ENCODE measurements at places on chromosomes 2 and 18.
A peak's percentile ranks its signal among the peaks of the same experiment; 100 is the strongest.

- DNase-seq, result peak; percentile 34
Observed at GRCh38 chr18:74896390-74896991, 298.8 kb downstream of the ZNF407 start.

- no peak for DNase-seq
Observed at GRCh38 chr2:168560817-168561499, 104.9 kb downstream of the CERS6 start.

GRCh38 chr18:2716394-2717326 lies 61.1 kb downstream of the SMCHD1 start:
- no peak for DNase-seq

DNA sequence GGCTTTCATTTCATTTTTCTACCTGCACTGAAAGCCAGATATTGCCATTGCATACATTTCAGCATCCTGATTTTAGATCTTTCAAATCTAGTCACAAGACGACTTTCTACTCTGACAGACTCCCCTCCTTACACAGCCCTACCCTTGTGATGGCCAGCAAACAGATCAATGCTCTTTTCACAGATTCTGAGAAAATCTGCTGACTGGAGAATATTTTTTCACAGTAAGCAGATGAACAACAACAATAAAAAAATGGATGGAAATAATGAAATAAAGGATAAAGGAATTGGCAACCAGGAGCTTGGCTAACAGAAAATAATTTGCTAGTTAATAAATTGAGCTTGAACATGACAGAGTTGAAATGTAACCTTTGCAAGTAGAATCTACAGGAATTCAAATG lies 527.2 kb downstream of the IRS1 start:
- no peak for DNase-seq

DNA sequence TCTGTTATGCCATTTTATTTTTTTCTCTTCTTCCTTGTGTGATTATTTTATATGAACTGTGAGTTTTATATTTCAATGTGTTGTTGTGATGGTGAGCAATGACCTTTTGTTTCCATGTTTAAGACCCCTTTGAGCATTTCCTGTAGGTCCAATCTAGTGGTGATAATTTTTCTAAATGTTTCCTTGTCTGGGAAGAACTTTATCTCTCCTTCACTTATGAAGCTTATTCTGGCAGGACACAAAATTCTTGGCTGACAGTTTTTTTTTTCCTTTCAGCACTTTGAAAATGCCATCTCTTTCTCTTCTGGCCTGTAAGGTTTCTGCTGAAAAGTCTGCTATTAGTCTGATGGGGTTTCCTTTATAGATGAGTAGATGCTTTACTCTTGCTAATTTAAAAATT lies 53.2 kb downstream of the G6PC2 start:
- DNase-seq, result no peak

GRCh38 chr2:567865-568638 lies 109.2 kb downstream of the TMEM18 start:
- DNase-seq, result peak; percentile 46

GRCh38 chr2:182868054-182868796 lies 1.8 kb upstream of the FRZB start:
- no peak for DNase-seq

DNA sequence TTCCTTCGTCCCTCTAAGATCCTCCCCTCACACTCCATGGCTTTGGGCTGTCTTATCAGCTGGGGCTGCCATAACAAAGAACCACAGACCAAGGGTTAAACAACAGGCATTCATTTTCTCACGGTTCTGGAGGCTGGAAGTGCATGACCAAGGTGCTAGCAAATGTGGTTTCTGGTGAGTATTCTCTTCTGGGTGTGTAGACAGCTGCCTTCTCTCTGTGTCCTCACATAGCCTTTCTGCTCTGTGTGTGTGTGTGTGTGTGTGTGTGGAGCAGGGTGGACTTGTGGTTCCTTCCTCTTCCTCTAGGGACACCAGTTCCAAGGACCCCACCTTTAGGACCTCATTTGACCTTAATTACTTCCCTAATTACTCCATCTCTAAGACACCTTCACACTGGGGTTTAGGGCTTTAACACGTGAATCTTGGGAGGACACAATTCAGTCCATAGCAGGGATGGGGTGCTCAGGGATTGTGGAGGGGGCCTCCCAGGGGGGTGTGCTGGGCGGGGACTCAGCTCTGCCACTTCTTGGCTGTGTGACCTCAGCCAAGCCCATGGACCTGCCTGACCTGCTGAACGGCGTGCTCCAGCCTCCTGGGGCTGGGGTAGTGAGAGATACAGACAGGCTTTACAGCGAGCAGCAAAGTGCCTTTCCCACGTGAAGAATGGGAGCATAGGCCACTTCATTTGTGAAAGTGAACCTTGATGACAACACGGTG lies 38.0 kb downstream of the ACKR3 start:
- no peak for DNase-seq

- DNase-seq, result no peak
Observed at GRCh38 chr2:68099260-68099659, 36.5 kb upstream of the C1D start.

GRCh38 chr2:23350041-23350791 lies 34.8 kb upstream of the KLHL29 start:
- DNase-seq, result peak; percentile 16

GRCh38 chr2:239008004-239008403 lies 160.1 kb downstream of the TWIST2 start:
- DNase-seq, result no peak

DNA sequence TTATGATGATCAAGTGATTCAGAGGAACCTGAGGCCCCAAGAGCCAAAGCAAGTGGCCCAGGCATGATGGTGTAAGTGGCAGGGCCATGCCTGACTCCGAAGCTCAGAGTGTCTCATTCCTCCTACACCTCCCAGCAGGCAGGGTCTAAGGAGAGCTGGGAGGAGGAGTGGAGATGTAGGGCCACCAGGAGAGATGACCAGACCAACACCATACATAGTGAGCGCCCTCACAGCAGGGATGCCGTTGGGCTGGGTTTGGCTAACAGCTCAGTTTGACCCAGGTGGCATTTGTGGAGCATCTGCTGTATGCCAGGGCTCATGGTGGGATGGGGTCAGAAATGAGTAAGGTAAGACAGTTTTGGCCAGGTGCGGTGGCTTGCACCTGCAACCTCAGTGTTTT lies 80.7 kb downstream of the MARCO start:
- DNase-seq, result no peak

DNA sequence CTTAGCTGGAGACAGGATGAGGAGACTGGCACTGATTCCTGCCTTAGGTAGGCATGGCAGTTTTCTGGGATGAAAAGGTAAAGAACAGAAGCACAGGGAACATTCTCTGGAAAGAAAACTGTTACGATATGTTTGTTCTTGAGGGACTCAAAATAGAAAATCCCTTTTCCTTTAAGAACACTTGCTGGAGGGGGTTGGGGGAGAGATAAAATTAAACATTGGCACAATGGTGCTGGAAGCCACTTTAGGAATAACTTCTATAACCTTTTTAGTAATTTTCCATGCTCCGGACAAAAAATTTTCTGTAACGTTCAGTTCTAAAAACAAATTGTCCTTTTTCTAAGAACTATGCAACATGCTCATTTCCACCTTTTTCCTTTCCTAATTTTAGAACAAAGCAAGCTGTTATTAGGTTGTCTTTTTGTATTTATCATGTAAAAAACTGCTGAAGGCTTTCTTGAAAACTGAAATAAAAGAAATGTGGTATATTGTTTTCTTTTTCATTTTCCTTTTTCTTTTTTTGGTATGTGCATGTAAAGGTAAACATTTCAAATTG lies 343.8 kb downstream of the EPHA4 start:
- no peak for DNase-seq

GRCh38 chr2:59529726-59530125 lies 1023.7 kb downstream of the BCL11A start:
- no peak for DNase-seq
